ENCODE measurements at places on chromosomes 2 and 18. TPM values are rescaled to one million over a fixed set of nuclear protein-coding genes. Genes with fewer than 3 reads are reported as not detected.

The RND3 gene
- polyA plus RNA-seq, result not detected

The SERPINB13 gene
- polyA plus RNA-seq, result not detected

The NT5C1B gene
- 0.55 TPM for polyA plus RNA-seq

The SLC4A3 gene
- polyA plus RNA-seq, result not detected

The LYG2 gene
- polyA plus RNA-seq, result not detected

The ADI1 gene
- 38.2 TPM for polyA plus RNA-seq

The RTP5 gene
- polyA plus RNA-seq, result not detected

The FAM168B gene
- 32.0 TPM for polyA plus RNA-seq

The GRB14 gene
- not detected for polyA plus RNA-seq

The SMAD4 gene
- polyA plus RNA-seq, result 54.7 TPM

The PFN4 gene
- not detected for polyA plus RNA-seq

The SP140L gene
- 38.9 TPM for polyA plus RNA-seq

The TEX44 gene
- polyA plus RNA-seq, result not detected

The LMAN1 gene
- polyA plus RNA-seq, result 30.8 TPM

The NTSR2 gene
- not detected for polyA plus RNA-seq

The CCDC195 gene
- polyA plus RNA-seq, result not detected

The CASP8 gene
- polyA plus RNA-seq, result 56.1 TPM

The EPB41L3 gene
- 0.39 TPM for polyA plus RNA-seq

The MGAT4A gene
- 54.6 TPM for polyA plus RNA-seq

The CD207 gene
- polyA plus RNA-seq, result not detected

The TSGA10 gene
- 19.7 TPM for polyA plus RNA-seq

The STARD6 gene
- not detected for polyA plus RNA-seq

The MTERF4 gene
- 65.6 TPM for polyA plus RNA-seq

The ANKAR gene
- 10.0 TPM for polyA plus RNA-seq

The DPY30 gene
- polyA plus RNA-seq, result 157 TPM

The MZT2B gene
- polyA plus RNA-seq, result 168 TPM

The SERPINB12 gene
- polyA plus RNA-seq, result not detected

The STK17B gene
- 71.9 TPM for polyA plus RNA-seq

The KATNAL2 gene
- polyA plus RNA-seq, result 0.59 TPM

The GRP gene
- polyA plus RNA-seq, result not detected

The DIPK1C gene
- not detected for polyA plus RNA-seq

The KANSL1L gene
- 0.90 TPM for polyA plus RNA-seq
